Activated T-helper 17 cell treated with anti-CD3 and anti-CD28 coated beads, Interleukin-2, amount 50 U/mL, for 72 hours (primary cell): ENCODE measurements at places on chromosomes 7 and 10. TPM values are rescaled to one million over a fixed set of nuclear protein-coding genes. Genes with fewer than 3 reads are reported as not detected.

- no peak for ATAC-seq
These were observed 272.2 kb downstream of the TCF7L2 start for GRCh38 chr10:113222207-113222606.

GRCh38 chr10:130492266-130492934 lies 356.2 kb downstream of the GLRX3 start:
- no peak for ATAC-seq

The GIMAP5 gene
- 106 TPM for total RNA-seq

DNA sequence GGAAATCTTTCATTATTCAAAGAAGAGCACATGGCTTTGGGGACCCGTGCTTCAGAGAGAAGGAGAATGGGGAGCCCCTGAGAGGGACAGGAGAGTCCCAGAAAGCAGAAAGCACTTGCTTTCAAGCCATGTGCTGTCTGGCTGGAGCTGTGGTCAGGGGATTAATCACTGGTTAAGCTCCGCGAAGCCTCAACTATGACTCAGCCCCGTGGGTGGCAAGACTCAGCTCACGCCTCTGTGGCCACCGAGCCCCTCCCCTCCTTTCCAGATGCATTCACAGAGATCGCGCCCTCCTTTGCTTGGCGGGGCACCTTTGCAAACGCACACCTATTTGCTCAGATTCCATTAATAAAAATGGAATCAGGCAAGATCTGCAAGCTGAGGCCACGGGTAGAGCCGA lies 202.9 kb upstream of the TCERG1L start:
- peak; percentile 38 for ATAC-seq

The TMUB1 gene
- total RNA-seq = 72.7 TPM

DNA sequence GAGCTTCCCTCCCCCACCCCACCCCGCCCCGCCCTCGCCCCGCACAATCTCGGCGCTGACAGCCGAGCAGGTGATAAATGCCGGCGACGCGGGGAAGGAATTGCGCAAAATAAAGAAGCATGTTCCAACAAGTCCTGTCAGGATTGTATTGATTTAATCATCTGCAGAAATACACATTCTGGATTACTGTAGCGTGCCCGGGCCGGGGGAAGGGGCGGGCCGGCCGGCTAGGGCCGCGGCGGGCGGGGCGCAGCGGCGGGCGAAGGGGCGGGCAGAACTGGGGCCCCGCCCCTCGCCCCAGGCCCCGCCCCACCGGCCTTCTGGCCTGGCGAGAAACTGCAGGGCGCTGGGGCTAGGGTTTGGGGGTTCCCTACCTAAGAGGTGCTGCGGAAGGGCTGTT lies 88.9 kb upstream of the PAX2 start:
- ATAC-seq = no peak

The GDF2 gene
- not detected for total RNA-seq

- no peak for ATAC-seq
These were observed 210.2 kb downstream of the MDFIC start for GRCh38 chr7:115132096-115132495.

The FAM107B gene
- 143 TPM for total RNA-seq

The C7orf57 gene
- total RNA-seq = 0.32 TPM

- peak; percentile 28 for ATAC-seq
These were observed 10.4 kb downstream of the LHPP start for GRCh38 chr10:124472071-124472470.

DNA sequence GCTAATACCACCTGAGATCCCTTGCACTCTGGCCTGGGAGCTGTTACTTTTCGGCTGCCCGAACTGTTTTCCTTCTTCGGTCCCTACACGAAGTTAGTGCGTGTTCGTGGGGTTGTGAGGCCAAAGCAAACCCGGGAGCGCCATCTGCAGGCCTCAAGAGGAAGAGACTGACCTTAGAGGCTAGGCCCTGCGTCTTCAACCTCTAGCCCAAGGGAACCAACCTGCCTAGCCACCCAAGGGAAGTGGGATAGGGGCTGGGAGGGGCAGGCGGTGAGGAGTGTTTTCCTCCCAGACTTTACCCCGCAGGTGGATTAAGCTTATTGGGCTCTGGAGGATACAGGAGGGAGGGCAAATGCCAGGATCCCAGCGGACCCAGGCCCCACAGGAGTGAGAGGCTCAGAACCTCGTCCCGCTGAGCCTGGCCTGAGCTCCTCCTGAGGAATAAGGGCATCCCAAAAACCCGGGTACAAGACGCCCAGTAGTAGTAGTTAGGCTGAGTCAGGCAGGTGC lies 1.7 kb upstream of the PAX2 start:
- ATAC-seq = peak; percentile 83

The CALHM1 gene
- not detected for total RNA-seq

DNA sequence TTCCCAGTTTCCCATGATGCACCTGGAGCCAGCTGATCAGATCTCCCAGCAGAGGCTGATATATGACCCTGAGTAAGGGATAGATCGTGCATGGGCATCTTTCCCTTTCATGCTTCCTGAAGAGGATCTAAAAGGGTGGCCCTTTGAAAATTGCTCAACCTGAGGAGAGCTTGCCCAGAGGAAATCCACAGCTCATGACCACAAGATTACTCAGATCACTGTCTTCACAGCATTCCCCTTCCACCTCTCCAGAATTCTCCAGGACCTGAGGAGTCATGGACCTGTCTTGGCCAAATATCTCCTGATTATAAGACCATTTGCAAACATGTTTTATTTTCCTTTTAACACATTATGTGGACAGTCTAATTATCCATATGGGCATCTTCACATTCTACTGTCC lies 328.1 kb downstream of the LHFPL3 start:
- ATAC-seq = no peak

GRCh38 chr7:77415823-77416620 lies at the start of gene GSAP:
GSAP (minus strand) TSS chr7:77416349; CDS start chr7:77416321, 28 bp downstream.
- ATAC-seq = peak; percentile 61

The NKX6-2 gene
- total RNA-seq = not detected

The PAPOLB gene
- not detected for total RNA-seq
